ENCODE measurements at places on chromosomes 3 and 15.

- no peak for DNase-seq
These were observed 324.0 kb downstream of the DIPK2A start for GRCh38 chr3:144295613-144296012.

GRCh38 chr3:143037867-143038266 is 36.5 kb downstream of the U2SURP start:
- no peak for DNase-seq

GRCh38 chr15:59532770-59533379 is 78.7 kb upstream of the GCNT3 start:
- no peak for DNase-seq

GRCh38 chr15:69478259-69478781 is 25.7 kb downstream of the RPLP1 start:
- peak; percentile 65 for DNase-seq

DNA sequence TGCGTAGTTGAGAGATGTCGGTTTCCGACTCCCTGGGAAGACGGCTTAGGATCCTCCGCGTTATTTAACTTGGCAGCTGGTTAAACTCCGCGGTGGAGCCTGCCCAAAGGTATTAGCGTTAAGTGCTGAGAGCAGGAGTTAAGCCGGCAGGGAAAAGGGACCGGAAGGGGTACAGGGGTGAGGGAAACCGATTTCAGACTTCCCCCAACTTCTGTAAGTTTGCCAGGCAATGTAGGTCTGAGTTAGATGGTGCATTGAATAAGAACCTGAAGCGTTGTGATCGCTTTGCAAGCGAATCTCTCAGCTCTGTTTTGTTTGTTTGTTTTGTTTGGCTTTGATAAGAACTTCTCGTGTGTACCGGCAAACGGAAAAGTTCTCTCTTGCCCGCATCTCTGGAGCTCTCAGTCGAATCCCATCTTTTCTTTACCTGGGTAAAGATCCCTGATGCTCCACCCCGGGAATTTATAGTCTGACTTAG is 6.0 kb upstream of the FEZF2 start:
- no peak for DNase-seq

GRCh38 chr15:75200765-75201615 is 692 bp upstream of the C15orf39 start:
- DNase-seq = peak; percentile 45

DNA sequence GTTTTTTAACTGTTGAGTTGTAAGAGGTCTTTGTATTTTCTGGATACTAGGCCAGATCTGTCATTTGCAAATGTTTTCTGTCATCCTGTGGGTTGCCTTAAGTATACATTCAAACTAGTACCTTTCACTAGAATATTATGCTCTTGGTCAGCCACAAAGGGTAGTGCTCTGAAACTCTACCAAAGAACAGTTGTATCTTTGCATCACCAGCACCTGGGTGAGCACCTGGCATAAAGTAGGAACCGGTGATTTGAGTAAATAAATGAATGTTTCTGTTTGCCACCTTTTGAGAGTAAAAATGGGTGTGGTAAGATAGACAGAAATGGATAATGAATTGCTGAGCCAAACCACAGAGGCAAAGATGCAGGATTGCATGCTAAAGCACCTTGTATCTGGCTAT is 98.7 kb downstream of the SLCO3A1 start:
- DNase-seq = no peak
